ENCODE measurements at places on chromosomes 16 and 17.
A peak's percentile ranks its signal among the peaks of the same experiment; 100 is the strongest.

GRCh38 chr16:57044931-57045693, 47.3 kb upstream of the CPNE2 start:
- no peak for DNase-seq

- no peak for DNase-seq
These were observed 45.0 kb upstream of the SMURF2 start for GRCh38 chr17:64707050-64707591.

GRCh38 chr16:77331802-77332586, 102.8 kb downstream of the ADAMTS18 start:
- DNase-seq: no peak

DNA sequence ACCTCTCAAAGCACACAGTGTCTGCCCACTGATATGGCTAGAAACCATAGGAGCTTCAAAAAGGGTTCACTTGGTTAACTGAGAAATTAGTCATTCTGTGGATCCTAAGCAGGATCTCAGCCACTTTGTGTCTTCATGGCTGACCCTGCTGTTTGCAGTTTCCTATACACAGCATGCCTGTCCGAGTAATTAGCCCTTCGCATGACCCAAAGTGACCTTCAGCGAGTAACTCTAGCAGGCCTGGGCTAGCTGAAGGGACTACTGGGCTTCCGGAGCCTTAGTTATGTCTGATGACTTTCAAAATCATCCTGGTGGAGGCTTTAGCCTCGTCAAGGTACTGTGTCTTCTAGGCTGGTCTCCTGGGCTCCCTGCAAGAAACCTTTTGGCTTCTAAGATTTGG, 28.9 kb upstream of the FBXW10B start:
- no peak for DNase-seq

DNA sequence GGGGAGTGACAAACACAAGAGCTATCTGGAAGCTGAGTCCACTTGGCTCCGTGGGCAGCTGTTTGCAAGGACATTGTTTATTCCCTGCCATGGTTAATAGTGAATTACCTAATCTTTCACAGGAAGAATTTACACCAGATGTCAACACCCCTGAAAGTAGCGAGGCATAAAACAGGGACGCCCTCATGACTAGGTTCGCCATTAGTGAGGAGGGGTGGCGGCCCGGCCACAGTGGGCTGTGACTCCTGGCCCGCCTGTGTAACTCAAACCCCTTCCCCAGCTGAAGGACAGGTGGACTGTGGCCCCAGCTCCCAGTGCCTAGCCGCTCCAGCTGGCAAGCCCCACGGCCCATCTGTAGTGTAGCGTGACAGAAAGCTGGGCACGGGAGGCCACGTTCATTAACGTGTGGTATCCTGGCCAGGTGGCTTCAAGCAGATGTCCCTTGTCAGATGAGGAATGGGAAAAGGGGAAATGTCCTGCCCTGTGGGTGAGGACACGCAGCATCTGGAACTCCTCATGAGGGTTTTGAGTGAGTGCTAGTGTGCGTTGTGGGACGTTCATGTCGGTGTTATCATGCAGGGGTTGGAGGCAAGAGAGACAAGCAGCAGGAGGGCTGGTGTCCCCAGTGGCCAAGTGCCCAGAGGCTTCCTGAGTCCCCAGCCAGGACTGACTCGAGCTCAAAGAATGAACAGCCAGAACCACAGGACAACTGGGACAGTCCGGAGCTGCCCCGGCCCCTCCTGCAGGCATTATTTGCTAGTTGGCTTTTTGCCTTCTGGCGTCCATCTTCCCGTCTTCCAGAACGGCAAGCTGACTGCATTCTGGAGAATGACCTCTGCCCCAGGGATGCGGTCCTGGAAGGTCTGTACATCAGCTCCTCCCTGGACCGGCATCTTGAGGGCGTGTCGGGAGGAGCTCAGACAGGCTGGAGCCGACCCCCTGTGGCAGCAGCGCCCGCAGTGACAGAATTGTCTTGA, 19.2 kb downstream of the KDM8 start:
- no peak for DNase-seq

DNA sequence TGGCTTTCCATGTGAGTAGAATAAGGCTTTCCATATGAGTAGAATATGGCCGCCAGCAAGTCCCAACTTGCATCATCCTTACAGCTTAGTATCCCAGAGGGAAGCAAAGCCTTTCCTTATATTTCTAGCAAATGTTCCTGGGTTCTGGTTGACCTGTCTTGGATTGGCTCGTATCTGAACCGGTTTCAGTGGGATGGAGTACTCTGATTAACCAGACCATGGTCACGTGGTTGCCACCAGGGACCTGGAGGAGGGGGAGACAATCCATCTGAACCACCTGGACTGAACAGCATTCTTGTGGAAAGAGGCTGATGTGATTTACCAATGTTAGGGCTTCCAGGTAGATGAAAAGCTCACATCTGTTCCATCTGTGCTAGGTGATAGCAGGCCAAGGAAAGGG, 89.0 kb downstream of the SHISA6 start:
- DNase-seq: no peak

- no peak for DNase-seq
These were observed 26.2 kb downstream of the POLR3E start for GRCh38 chr16:22323173-22323958.

DNA sequence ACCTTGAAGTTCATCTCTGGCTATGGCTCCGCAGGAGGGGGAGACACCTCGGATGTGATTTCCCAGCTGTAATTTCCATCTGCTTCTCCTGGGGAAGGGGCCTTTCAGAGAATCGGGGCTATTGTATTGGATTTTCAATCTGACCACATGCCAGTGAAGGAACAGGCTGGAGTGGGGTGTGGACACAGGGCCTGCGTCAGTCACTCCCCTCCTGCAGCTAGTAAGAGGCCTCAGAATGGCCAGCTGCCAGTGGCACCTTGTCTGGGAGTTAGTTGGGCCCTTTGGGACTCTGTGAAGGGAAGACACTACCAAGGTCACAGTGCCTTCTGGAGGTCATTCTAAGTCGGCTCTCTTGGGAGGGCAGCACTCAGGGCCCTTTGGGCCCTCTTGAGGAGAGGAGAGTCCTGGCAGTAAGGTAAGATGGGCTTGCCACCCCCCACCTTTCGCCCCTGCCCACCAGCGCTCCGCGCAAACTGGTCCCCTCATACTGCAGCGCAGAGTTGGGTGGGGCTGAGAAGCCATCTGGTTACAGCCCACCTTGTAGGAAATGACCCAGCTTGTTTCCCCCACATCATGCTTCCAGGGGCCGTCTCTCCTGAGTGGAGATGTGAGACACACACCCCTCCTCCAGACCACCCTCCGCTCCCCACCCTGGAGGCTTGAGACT, 5.4 kb downstream of the NXPH3 start:
- DNase-seq: no peak

DNA sequence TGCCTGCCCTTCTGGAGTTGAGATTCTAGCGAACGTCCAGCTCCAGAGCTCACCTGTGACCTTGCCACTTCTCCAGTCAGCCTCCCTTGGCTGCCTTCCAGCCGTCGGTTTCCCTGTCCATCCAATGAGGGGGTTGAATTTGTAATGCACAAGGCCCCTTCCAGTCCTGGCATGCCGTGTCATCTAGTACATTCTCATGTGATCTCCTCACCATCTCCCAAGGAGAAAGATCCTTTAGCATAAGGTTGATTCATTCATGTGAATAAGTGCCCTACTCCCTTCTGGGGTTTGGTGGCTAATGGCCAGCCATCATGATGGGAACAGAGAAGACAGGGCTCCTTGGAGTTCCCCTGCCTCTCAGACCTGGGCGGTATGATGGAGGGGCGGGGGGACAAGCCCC, 18.9 kb upstream of the ABCC3 start:
- DNase-seq: no peak

- DNase-seq: peak; percentile 60
These were observed 10.7 kb upstream of the CENPV start for GRCh38 chr17:16363749-16364536.

DNA sequence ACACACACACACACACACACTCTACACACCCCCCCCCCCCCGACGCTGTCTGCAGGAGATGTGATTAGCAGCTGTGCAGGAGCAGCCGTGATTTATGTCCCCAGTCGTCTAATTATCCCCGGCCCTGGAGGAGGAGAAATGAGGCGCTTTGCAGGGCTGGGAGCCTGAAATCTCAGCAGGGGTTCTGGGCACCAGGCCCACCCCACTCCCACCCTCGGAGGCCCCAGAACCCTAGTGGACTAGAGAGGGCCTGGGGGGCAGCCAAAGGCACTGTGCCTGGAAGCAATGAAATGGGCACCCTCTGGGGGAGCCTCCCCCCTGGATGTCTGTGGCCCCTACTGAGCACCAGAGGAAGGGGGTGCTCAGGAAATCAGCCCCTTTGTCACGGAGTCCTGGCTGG, 134.2 kb upstream of the CIBAR2 start:
- DNase-seq: no peak
